ENCODE measurements at places on chromosomes 11 and 22. TPM values are rescaled to one million over a fixed set of nuclear protein-coding genes. Genes with fewer than 3 reads are reported as not detected.

DNA sequence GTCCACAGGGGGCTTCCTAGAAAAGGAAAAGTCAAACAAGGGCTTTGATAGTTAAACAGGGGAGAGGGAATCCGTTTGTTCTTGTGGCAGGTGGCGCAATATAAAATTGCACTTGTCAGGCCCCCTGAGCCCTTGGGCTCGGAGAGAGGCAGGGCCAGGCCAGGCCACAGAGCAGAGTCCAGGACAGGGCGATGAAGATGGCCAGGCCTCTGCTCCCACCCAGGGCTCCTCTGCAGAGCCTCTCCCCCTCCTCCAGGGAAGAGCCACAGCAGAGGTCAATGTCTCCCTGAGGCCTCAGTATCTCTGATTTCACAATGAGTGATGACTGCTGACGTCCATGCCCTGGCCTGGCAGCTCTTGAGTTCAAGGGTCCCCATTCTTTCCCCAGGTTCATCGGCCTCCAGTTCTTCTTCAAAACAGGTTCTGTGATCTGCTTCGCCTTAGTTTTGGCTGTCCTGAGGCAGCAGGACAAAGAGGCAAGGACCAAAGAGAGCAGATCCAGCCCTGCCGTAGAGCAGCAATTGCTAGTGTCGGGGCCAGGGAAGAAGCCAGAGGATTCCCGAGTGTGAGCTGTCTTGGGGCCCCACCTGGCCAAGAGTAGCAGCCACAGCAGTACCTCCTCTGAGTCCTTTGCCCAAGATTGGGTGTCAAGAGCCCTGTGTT is 36.4 kb upstream of the TPBGL start:
- H3K4me3 ChIP-seq = no peak overlapping the region
- H3K36me3 ChIP-seq = no peaks in the 10 kb centered on the region
- no peak overlapping the region for H3K27ac ChIP-seq
- H3K4me1 ChIP-seq = no peaks in the 10 kb centered on the region

CD82 gene
- total RNA-seq = 34.8 TPM

- H3K36me3 ChIP-seq = no peaks in the 10 kb centered on the region
- H3K4me1 ChIP-seq = peaks cover 6% of the 10 kb centered on the region
- no peak for DNase-seq
- no peak overlapping the region for H3K4me3 ChIP-seq
- H3K27ac ChIP-seq = no peak overlapping the region
These were observed 41.5 kb upstream of the EP300 start for GRCh38 chr22:41050883-41051282.

MPPED2 gene
- 1.1 TPM for total RNA-seq

DDX25 gene
- total RNA-seq = 0.80 TPM

GRCh38 chr11:102734650-102735049 is 9.9 kb upstream of the MMP8 start:
- H3K36me3 ChIP-seq = no peaks in the 10 kb centered on the region
- DNase-seq = no peak
- no peak overlapping the region for H3K27ac ChIP-seq
- no peak overlapping the region for H3K4me3 ChIP-seq

PLAAT3 gene
- total RNA-seq = 2.1 TPM

DNA sequence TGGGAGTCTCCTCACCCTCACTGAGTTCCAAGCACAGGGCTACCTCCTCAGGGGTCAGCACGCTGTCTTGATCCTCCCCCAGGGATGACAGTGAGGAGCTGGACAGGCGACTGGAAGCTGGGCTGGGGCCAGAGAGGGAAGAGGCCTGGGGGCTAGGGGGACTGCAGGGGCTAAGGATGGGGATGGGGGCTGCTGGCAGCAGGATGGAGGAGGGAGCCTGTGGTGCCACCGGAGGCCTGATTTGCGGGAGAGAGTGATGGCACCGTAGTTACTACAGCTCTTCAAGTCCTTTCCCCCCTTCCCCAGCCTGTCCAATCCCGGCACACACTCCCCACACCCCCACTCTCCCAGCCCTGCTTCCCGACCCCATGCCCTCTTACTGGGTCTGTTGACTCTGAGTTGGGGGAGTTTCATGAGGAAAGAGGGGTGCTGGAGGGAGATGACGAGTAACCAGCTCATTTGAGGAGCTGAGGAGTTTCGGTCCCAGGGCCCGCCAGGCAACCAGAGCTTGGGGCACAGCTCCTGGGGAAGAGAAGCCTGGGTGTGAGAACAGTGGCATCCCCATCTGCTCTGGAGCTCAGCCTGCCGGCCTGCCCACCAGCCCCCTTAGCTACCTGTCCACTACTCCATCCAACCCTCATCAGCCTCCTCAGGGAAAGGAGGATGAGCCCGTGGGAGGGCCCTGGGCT is 10.5 kb downstream of the ROBO4 start:
- no peaks in the 10 kb centered on the region for H3K36me3 ChIP-seq
- no peak overlapping the region for H3K4me3 ChIP-seq
- H3K27me3 ChIP-seq = peaks cover 5% of the 10 kb centered on the region

DNA sequence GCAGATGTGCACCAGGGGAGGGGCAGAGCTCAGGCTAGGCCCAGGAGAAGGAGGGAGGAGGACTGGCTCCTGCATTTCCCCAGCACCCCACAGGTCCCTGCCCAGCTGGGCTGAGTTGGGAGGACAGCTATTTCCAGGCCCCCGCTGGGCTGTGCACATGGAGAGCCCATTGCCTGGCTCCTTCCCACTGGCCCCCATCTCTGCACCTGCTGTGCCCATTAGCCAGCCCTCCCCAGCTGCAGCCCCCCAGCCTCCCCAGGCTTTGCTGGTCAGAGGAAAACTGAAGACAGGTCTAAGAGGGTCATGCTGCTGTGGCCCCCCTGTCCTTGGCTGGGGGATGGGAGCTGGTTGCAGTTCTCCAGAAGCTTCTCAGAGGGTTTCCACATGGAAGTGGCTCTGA is 81.8 kb upstream of the SHANK2 start:
- H3K36me3 ChIP-seq = no peaks in the 10 kb centered on the region
- no peaks in the 10 kb centered on the region for H3K27me3 ChIP-seq
- no peak overlapping the region for H3K27ac ChIP-seq
- no peak overlapping the region for H3K4me3 ChIP-seq

DNA sequence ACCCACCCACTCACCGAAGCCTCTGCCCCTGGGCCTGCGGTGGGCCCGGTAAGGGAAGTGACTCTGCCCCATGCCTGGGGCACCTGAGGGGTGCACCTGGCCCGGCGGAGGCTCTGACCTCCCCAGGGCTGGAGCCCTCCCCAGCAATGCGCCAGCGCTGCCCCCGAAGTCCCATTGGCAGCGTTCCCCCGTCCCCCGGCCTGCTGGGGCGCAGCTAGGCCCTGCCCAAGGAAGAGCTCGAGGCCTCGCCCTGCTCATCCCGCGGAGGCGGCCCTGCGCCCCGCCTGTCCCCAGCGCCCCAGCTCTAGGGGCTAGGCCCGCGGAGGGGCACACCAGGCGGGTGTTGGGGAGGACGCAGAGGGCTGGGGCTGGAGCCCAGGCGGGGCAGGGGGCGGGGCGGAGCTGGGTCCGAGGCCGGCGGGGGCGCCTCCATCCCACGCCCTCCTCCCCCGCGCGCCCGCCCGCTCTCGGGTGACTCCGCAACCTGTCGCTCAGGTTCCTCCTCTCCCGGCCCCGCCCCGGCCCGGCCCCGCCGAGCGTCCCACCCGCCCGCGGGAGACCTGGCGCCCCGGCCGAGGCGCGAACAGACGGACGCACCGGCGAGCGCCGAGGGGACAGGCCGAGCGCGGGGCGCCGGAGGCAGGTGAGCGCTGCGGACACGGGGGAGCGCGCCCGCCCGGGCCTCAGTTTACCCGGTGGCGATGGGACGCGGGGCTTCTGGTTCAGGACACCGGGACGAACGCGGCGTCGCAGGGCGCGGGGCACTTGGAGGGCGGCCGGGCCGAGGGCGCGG is at the start of gene EPS8L2:
EPS8L2 (plus strand) TSS at position 586 of the 793 bp plus-strand sequence. CDS start 3,177 bp downstream, outside the sequence.
- no peak for DNase-seq
- peaks cover 41% of the 10 kb centered on the region for H3K27me3 ChIP-seq

DNA sequence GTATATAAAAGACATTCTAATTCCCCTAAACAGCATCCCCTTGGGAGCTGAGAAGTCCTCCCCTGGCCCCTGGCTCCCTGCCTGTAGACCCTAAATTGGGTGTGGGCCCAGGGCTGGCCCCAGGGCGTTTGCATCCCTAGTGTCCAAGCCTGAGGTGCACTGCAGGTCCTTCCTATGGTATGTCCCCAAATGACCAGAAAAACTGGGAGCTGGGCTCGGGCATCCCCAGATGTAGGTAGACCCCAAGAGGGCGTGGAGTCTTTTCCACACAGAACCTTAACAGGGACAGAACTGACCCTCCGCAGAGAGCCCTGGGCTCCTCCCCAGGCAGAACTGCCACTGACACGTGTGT is 782 bp upstream of the OSBPL5 start:
- peaks cover 87% of the 10 kb centered on the region for H3K4me1 ChIP-seq
- no peak for DNase-seq
- H3K27ac ChIP-seq = peak overlapping the region; percentile 75
- no peaks in the 10 kb centered on the region for H3K27me3 ChIP-seq

- H3K27me3 ChIP-seq = no peaks in the 10 kb centered on the region
- H3K4me3 ChIP-seq = no peak overlapping the region
- H3K36me3 ChIP-seq = no peaks in the 10 kb centered on the region
- no peak overlapping the region for H3K27ac ChIP-seq
- DNase-seq = no peak
These were observed 13.1 kb upstream of the RAB38 start for GRCh38 chr11:88188251-88188931.

FERMT3 gene
- total RNA-seq = 74.5 TPM
